ENCODE measurements at places on chromosomes 7 and 10.

GRCh38 chr10:75655791-75656451 lies 224.5 kb downstream of the LRMDA start:
- DNase-seq, result no peak

DNA sequence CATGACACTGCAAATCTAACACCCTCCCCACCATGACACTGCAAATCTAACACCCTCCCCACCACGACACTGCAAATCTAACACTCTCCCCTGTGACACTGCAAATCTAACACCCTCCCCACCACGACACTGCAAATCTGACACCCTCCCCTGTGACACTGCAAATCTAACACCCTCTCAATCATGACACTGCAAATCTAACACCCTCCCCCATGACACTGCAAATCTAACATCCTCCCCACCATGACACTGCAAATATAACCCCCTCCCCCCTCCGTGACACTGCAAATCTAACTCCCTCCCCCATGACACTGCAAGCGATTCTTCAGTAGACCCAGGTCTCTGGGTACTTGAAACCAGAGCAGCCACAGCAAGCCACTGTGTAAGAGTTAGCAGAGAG lies 604.4 kb downstream of the DNAJB6 start:
- no peak for DNase-seq

- no peak for DNase-seq
These were observed 41.5 kb upstream of the PIK3CG start for GRCh38 chr7:106823631-106824030.

DNA sequence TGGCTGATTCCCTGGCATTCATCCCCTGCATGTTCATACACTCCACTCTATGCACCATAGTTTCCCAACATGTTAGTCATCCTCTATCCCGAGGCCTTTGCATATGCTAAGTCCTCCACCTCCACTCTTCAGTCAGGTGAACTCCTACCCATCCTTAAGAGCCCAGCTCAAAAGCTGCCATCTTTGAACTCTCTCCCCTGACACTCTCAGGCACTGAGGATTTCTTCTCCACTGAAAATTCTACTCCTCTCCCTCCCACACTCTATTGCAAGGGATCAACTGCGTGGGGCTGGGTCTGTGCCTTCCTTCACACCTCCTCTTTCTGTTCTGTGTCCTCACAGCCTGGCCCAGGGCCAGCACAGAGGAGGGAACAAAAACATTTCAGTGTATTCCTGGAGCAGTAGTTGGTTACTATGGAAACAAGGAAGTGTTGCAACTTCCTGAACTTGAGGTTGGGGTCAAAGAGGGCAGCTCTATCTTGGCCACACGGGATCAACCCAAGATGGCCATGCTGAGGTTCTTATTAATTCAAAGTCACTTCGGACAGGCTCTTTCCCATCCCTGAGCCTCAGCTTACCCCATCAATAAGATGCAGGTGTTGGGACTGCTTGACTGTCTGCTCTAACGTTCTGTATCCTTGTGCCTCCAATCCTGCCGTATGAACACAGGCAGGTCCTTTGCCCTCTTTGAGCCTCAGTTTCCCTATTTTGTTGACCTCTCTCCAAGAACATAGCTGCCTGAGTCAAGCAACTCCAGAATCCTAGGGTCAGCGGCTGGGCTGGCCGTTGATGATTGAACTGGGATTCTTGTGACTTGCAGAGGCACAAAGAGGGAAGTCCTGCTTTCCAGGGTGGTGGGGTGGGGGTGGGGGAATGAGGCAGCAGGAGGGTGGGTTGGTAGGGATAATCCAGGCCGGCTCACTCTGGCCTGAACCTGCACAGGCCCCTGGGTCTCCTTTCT lies 15.5 kb downstream of the ZMIZ1 start:
- DNase-seq, result no peak

DNA sequence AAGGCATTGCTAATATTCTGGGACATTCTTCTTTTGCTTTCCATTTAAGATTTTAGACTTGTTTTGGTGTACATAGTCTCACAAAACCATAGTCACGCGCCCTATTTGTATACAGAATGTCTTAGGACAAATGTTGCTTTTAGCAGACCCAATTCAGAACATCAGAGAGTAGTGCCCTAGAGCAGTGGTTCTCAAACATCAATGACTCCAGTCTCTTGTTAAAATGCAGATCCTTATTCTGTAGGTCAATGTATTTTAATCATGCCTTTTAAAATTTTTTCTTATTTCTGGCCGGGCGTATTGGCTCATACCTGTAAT lies 127.4 kb upstream of the EFCAB10 start:
- DNase-seq, result no peak

Data from activated T-cell treated with anti-CD3 and anti-CD28 coated beads, Interleukin-2, amount 50 U/mL, for 48 hours (primary cell).